Thoracic aorta (tissue), 2 donors: ENCODE measurements at places on chromosomes 2 and 18.

- DNase-seq: no peak
Observed at GRCh38 chr2:36168115-36168514, 187.5 kb upstream of the CRIM1 start.

- no peak for DNase-seq
Observed at GRCh38 chr2:121368836-121369235, 83.8 kb upstream of the TFCP2L1 start.

DNA sequence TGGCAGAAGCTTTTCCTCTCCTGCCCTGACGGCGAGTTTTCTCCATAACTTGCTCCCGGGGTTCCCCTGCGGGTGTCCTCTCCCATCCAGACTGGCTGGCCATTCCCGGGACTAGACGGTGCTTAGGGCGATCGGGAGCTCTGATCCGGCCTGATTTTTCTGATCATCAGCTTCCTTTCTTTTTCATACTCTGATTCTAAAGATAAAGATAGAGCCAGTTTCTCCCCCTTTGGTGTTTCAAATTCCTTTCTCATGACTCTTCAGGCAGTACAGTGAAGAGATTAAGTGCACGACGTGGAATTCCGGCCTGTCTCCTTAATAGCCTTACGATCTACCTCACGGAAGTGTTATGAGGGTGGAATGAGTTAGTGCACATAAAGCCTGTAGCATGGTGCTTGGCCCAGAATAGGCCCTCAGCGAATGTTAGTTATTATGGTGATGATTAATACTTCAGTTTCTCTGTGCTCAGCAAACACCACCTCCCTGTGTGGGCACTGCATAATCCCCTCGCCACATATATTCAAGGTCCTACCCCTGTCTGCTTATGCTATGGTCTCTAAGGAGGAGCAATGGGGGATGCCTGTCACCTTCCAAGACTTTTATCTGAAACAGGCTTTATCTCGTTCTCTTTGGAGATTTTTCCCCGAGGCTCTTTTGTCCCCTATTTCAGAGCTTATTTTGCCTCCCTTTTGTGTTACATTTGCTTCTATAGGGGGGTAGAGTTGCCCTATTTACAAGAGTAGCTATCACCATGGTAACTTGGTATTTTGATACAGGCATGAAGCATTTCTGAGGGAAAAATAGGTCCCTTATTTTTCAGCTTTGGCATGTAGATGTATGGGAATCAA, 254.8 kb downstream of the CDH2 start:
- no peak for DNase-seq

DNA sequence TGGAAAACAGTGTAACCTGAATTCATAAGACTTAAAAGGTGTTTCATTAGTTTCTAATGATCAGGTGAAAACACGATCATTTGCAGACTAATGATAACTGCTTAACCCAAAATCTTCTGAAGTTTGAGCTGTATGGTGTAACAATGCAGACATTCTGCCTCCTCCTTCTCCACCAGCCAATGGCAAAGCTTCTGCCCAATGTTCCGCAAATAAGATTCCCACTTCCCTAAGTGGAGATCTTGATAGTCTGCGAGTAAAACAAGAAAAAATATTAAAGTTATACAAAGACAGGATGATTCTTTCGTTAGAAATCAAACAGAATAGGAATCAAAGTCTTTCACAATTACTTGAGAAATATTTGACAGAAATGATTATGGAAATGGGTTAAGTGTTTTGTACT, 8.1 kb downstream of the C2orf42 start:
- DNase-seq: no peak

GRCh38 chr2:119240311-119241204, 16.9 kb downstream of the STEAP3 start:
- peak; percentile 13 for DNase-seq

- no peak for DNase-seq
Observed at GRCh38 chr18:49520661-49521145, 33.7 kb upstream of the C18orf32 start.

DNA sequence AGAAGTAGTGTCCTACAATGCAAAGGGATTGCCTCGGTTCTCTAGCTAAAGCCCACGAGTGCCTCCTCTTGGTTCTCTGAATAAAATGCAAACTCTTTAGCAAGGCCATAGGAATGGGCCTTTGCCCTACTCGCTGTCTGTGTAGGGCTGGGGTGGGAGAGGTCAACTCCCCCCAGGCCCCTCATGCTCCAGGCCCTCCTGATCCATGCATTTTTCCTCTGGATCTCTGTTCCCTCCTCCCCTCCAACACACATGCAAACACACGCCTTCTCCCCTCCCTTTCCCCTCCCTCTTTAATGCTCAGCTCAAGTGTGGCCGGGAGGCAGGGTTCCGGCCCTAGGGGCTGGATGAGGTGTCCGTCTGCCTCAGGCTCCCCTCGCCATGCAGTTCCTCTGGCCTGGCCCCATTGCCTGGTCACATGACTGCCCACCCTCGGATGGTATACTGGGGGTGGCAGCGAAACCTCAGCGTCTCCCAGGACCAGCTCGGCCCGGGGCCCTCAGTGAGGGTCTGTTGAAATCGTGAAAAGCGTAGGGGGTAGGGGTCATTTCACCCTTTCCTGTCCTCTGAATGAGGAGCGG, 14.9 kb upstream of the KLF11 start:
- no peak for DNase-seq

DNA sequence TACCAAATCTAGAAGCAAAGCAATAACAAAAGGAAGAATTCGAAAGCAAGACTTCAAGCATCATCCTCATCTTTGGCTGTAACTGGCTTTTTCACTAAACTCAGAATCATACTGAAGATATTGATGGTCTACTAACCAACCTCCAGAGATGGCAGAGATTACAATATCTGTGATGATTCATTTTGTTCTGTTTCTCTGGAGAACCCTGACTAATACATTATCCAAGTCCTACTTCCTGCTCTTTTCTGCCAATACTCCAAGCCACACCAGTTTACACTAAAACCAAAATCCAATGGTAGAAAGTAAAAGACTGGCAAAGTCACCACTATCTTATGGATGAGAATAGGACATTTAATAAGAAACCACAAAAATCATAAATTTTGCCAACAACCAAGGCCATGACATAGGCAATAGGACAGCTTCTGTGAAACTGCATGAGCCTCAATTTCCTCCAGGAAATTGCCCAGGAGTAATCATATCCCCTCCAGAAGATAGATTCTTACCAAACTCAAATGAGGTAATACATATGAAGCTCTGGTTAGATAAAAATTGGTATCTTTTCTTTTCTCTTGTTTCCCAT, 159.8 kb downstream of the METTL4 start:
- no peak for DNase-seq

- DNase-seq: no peak
Observed at GRCh38 chr2:174787487-174788205, 23.4 kb upstream of the CHRNA1 start.

DNA sequence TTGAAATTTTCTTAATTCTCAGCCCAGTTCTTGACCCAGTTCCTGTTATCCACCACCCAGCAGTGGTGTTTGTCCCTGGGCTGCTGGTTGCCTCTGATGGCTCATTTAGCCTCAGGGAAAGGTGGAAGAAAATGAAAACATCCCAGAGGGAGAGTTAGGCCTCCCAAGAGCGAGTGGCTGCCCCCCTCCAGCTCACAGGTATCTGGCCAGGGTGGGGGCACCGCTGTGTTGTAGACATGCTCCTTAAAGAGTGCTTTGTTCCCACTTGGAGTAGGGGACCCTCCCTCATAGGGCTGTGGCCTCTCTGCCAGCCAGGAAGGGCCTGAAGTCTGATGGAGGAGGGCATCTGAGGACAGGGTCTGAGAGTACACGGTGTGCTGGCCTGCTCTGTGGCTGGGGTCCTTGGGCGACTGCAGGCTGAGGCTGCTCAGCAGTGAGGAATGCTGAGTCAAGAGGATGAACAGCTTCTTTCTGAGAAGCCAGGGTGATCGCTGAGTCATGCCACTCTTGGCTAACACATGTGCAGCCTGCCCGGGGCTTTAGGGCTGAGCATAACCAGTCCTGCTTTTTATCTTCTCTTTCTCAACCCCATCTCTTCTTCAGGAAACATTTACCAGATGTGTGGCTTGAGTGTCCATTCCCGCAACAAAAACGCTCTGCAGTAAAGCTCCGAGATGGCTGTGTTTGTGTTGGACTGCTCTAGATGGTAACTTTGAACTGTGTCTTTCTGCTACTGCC, 72.3 kb downstream of the IL1R2 start:
- peak; percentile 93 for DNase-seq

GRCh38 chr2:99865818-99866676, 276.3 kb downstream of the AFF3 start:
- no peak for DNase-seq

- no peak for DNase-seq
Observed at GRCh38 chr2:26581991-26582842, 58.9 kb downstream of the CIB4 start.

DNA sequence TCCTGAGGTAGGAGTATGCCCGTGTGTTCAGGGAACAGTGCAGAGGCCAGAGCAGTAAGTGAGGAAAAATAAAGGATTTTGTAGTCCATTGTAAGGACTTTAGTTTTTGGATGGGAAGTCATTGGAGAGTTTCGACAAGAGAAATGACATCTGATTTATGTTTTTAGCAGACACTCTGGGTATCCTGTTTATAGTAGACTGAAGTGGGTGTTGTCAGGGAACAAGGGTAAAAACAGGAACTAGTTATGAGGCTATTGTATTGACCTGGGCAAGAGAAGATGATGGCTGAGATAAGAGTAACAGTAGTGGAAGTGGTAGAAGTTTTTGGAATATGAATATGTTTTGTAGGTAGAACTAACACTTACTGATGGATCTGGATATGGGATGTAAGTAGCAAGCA, 59.8 kb downstream of the GTF2A1L start:
- no peak for DNase-seq

- no peak for DNase-seq
Observed at GRCh38 chr18:63322908-63323634, 3.5 kb upstream of the BCL2 start.

- DNase-seq: no peak
Observed at GRCh38 chr2:135899567-135899966, 23.3 kb upstream of the MCM6 start.

DNA sequence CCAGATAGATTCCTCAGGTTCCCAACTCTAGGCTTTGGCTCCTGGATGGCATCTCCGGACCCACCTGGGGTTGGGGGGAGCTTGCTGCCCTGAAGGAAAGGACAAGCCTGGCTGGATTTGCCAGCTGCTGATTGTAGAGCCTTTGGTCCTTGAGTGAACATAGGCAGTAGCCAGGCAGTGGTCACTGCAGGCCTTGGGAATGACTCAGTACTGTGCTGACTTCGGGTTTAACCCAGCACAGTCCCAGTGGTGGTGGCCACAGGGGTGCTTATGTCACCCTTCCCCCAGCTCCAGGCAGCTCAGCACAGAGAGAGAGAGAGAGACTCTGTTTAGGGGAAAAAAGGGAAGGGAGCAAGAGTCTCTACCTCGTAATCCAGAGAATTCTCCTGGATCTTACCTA, 27.7 kb upstream of the ACTR2 start:
- no peak for DNase-seq

GRCh38 chr18:50105027-50105426, 89.9 kb downstream of the MYO5B start:
- no peak for DNase-seq

- DNase-seq: no peak
Observed at GRCh38 chr2:69154106-69154505, 141.1 kb downstream of the ANTXR1 start.

GRCh38 chr2:75493230-75493629, 67.5 kb downstream of the EVA1A start:
- no peak for DNase-seq

DNA sequence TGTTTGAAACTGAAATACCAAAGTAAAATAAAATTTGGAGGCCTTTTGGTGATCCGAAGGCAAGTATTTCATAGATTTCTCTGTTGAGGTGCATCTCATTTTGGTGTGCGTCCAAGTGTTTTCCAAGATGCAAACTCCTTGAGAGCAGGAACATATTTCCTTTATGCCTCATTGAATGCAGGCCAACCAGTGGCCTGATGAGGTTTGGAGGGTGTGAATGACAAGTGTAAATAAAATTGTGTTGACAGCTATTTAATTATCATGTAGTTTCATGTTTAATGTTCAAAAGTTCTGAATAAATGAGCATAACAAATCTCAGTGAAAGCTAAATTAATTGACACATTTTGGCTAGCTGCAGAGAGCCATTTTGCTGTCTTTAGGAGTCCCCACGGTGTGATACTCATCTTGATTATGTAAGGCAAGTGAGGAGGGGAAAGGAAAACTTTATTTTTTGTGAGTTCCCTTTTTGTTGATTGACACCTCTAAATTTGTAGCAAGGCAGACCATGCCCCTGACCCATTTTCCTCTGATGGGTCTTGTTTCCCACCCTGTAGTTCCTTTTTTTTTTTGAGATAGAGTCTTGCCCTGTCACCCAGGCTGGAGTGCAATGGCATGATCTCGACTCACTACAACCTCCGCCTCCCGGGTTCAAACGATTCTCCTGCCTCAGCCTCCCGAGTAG, 6.3 kb upstream of the LTBP1 start:
- no peak for DNase-seq

DNA sequence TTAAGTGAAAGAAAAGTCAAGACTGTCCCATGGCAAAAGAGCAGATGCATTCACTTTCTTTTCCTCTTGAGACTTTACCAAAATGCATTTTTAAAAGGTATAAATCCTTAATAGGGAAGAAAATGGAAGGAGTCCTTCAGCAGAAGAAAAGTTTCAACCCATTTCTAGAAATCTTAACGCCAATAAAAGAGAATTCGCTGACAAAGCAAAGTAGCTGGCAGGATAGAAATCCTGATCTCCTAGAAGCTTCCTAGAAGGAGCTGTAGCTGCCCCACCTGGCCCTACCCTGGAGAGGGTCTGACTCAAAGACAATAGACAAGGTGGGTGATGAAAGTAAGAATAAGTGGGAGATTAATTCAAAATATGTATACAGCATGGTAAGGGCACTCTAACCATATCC, 144.9 kb upstream of the PKDCC start:
- no peak for DNase-seq

GRCh38 chr2:207200136-207200535, 34.4 kb upstream of the KLF7 start:
- no peak for DNase-seq

DNA sequence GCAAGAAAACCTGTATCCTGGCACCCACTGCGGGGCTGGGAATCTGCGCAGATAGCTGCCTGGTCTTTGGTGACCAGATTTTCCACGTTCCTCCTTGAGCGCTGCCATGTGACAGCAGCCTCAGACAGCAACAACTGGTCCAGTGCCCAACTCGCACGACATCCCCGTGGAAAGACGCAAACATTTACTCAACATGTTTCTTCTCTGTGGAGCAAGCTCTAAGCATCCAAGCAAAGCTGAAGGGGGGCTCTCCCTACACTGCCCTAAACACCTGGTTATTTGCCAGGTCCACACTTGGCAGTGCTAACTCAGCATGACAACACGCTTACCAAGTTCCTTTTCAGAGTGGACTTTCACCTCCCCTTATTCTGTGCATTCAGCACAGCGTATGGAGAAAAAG, 11.3 kb downstream of the ZNF516 start:
- no peak for DNase-seq

DNA sequence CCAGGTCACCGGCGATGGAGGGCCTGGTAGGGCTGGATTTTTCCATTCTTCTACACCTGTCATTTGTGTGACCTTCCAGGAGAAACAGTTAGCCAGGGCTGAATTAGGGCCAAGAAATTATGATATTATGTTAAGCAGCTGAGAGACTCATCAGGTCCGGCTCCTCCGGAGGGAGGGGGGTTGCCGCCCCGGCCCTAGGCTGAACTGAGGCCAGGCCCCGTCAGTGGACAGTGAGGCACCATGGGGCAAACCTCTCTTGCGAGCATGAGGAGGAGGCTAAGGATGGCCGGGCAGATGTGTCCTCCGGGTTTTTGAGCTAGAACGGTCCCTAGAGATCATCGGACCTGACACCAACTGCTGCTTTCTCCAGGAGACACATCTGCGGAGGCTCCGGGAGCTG, 150.1 kb downstream of the SOX11 start:
- DNase-seq: no peak
